ENCODE measurements at places on chromosomes 2 and 18.

- DNase-seq: no peak
Observed at GRCh38 chr18:11872479-11873136, 21.4 kb downstream of the CHMP1B start.

- DNase-seq: no peak
Observed at GRCh38 chr2:223283771-223284170, 231.8 kb downstream of the KCNE4 start.

DNA sequence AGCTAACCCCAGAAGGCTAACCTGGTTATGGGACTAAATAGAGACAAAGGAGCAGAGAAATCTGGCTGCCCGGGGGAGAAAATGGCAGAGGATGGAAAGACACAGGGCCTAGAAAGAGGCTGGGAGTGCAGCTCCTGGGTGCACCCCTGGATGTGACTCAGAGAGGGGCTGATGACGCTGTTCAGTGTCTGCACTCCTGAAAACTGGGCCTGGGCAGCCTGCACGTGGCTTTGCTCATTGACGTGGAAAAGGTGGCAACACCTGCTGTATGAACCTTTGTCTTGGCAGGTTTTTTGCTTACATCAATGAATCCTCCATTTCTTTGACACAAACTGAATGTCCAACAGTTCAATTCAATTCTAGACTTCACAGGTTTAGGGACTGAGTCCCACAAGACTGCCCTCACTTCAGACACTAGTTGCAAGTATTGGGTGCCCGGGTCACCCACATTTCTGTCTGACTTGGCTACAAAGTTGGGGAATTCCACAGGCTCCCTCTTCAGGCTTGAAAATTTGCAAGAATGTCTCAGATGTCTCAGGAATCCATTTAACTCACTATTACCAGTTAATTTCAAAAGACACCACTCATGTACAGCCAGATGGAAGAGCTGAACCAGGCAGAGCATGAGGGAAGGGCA lies 47.3 kb upstream of the PUM2 start:
- no peak for DNase-seq

- DNase-seq: no peak
Observed at GRCh38 chr2:208489687-208490086, 83.1 kb downstream of the PTH2R start.

DNA sequence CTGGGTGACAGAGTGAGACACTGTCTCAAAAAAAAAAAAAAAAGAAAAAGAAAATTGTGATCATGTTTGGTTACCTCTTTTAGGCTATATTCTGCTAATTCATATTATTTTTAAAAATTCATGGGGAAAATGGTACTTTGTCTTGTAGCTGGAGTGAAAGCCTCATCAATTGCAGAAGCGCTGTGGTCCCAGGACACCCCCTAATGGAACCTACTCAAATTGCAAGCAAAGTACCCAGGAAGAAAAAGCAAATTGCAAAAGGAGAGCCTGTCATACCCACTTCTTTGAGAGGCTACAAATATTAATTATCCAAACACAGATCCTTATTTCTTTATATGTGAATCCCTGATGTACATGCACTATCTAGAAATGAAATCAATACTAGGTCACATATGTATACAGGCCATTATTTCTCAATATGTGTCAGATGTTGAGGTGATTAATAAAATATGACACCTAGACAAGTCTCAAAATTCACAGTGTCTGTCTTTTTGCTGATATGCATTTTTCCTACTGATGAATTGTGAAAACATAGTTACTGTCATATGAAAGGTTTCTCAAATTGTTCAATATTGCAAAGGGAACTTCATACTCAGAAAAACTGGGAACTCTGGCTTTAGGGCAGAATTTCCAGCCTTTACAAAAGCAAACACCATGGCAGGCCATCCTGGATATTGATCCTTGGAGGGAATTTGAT lies 12.6 kb downstream of the CRACDL start:
- DNase-seq: no peak

DNA sequence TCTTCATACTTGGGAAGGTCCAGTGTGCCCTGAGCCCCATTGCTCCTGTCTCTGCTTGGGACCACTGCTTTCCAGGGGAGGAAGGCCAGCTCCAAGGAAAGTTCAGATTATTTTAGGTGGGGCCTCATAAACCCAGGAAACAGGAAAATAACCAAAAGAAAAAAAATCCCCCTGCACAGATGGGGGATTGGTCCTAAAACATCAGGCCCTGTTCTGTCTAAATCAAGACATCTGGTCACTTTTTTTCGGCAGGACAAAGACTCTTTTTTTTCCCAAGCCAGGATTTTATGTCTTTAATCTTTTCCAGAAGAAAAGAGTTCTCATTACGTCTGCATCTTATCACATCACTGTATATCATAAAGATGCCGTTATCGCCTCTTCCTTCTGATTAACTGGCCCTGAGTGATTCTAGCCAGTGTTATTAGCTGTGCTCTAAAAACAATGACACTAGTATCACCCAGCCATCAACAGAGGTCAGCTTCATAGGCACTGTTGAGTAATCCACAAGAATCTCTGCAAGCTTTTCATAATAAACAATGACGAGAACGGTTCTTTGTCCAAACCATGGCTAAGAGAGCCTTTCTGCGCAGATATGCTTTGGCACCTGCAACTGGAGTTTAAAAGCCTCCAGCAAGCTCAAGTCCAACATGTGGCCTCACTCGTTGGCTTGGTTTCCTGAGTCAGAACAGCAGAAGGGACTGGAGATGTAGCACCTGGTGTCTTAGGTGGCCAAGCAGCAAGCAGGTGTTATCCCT lies 138.2 kb downstream of the VAPA start:
- DNase-seq: no peak

DNA sequence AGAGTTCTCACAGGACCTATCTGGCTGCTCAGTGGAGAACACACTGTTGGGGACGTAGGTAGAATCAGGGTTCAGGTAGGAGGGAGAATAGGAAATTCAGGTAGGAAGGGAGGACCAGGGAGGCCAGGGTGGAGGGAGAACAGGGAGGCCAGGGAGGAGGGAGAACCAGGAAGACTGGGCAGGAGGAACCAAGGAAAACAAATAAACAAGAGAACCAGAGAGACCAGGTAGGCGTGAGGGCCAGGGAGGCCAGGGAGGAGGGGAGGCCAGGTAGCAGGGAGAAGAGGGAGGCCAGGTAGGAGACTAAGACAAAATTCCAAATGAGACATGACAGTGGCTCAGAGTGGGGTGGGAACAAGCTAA lies 337.6 kb downstream of the EIPR1 start:
- no peak for DNase-seq

DNA sequence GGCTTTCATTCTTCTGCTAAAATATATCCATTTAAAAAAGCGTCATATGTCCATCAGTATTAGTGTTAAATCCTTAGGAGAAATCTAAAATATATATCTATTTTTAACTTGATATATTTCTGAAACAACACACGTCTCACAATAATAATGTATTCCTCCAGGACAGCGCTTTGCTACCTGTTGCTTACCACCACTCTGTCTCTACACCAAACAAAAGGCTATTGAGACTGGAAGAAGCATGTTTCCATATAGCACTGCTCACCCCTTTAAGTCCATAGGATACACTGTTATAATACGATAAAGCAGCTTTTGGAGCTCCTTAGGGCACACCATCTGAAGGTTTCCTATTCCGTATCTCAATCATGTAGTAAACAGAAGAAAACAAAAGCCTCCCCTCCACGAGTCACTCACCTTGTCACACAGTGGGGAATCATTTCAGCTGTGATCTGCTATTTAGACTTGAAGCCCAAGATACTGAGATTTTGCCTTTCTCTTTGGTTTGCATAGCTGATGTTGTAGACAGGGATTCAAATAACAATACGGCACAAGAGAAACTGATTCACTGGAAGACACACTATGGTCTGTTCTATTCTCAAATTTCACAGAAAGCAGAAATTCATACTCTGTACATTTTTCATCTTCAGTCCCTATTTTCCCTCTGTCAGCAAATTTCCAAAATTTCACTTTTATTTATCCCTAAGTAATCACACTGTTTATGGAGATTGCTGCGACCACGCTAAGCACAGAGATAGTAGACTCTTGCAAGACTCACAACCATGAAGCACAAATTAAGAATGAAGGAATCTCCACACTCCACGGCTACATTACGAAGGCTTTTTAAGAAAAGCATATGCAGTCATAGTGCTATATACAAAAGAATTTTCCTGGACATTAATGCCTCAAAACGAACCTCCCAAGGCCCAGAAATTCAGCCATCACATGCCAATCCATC lies 187.1 kb downstream of the TCF4 start:
- no peak for DNase-seq

DNA sequence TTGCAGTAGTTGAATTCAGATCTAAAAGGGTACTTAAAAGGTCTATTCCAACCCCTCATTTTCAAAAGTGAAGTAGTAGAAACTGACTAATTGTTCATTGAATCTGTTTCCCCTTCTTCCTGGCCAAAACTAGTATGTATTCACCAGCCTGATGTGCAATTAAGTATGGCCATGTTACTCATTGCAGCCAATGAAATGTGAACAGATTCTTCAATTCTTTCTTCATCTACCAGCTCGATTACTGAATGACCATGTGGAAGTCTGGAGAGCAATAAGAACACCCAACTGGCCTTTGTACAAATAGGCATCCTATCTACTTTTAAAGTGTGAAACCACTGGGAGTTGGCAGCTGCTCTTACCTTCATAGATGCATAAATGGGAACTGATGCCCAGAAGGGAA lies 449.0 kb upstream of the ID2 start:
- DNase-seq: no peak

- DNase-seq: no peak
Observed at GRCh38 chr18:13236411-13236810, 17.9 kb downstream of the LDLRAD4 start.

DNA sequence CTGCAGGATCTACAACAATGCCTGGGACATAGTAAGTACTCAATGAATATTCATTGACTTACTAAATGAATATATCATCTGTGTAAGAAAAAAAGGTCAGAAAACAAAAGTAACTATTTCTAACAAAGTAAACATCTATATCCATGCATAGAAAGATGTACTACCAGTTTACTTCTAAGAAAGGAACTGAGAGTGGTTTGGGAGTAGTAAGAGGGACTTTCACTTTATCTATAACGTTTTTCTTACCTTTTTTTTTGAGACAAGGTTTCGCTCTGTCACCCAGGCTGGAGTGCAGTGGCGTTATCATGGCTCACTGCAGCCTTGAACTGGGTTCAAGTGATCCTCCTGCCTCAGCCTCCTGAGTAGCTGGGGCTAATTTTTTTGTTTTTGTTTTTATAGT lies 25.7 kb downstream of the DHX57 start:
- no peak for DNase-seq

GRCh38 chr2:146295080-146295670 lies 1549.7 kb upstream of the ACVR2A start:
- DNase-seq: no peak

GRCh38 chr2:30155202-30155601 lies 8.4 kb downstream of the YPEL5 start:
- no peak for DNase-seq

GRCh38 chr18:23618862-23619387 lies 32.6 kb upstream of the NPC1 start:
- no peak for DNase-seq

GRCh38 chr18:37567994-37568359 lies 2.4 kb upstream of the CELF4 start:
- no peak for DNase-seq

GRCh38 chr18:43596105-43596712 lies 318.9 kb upstream of the SYT4 start:
- no peak for DNase-seq
